ENCODE measurements at places on chromosomes 12 and 14.

GRCh38 chr12:47754126-47754525 lies 4.6 kb downstream of the RAPGEF3 start:
- peak overlapping the region; percentile 94 for H3K27ac ChIP-seq
- DNase-seq, result no peak
- H3K27me3 ChIP-seq, result no peaks in the 10 kb centered on the region
- H3K4me1 ChIP-seq, result peaks cover 32% of the 10 kb centered on the region
- peaks cover 27% of the 10 kb centered on the region for H3K36me3 ChIP-seq
- H3K4me3 ChIP-seq, result no peak overlapping the region

GRCh38 chr14:92990456-92991430 lies 67.8 kb downstream of the CHGA start:
- H3K27me3 ChIP-seq, result no peaks in the 10 kb centered on the region
- peaks cover 3% of the 10 kb centered on the region for H3K4me1 ChIP-seq
- DNase-seq, result no peak
- no peak overlapping the region for H3K27ac ChIP-seq
- H3K36me3 ChIP-seq, result no peaks in the 10 kb centered on the region
- no peak overlapping the region for H3K4me3 ChIP-seq

- DNase-seq, result no peak
- H3K27me3 ChIP-seq, result no peaks in the 10 kb centered on the region
- H3K36me3 ChIP-seq, result no peaks in the 10 kb centered on the region
- no peak overlapping the region for H3K27ac ChIP-seq
- H3K4me3 ChIP-seq, result no peak overlapping the region
Measured at GRCh38 chr12:105507311-105508038, 177.0 kb downstream of the C12orf75 start.

DNA sequence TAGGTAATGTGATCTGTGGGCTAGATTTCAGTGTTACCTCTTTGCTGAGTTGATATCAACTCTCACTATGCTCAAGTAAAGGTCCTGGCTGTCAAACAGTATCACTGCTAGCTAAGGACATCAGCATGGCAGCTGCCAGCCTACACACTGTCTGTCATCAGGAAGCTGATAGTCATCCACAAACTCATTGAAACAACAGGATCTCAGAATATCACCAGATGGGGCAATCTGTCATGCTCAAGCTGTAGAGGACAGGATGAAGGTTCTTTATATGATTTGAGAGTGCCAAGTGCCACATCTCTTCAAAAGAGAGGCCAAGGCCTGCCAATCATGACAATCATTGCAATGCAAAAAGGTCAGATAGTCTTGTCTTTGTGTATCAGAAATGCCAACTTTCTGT lies 811.5 kb upstream of the SEL1L start:
- no peak overlapping the region for H3K27ac ChIP-seq
- H3K4me1 ChIP-seq, result no peaks in the 10 kb centered on the region
- no peaks in the 10 kb centered on the region for H3K36me3 ChIP-seq
- no peaks in the 10 kb centered on the region for H3K27me3 ChIP-seq
- DNase-seq, result no peak
- no peak overlapping the region for H3K4me3 ChIP-seq

GRCh38 chr12:98062464-98063245 lies 452.7 kb upstream of the TMPO start:
- H3K27ac ChIP-seq, result no peak overlapping the region
- no peak overlapping the region for H3K4me3 ChIP-seq
- no peaks in the 10 kb centered on the region for H3K27me3 ChIP-seq
- no peak for DNase-seq
- H3K36me3 ChIP-seq, result no peaks in the 10 kb centered on the region
- no peaks in the 10 kb centered on the region for H3K4me1 ChIP-seq

- DNase-seq, result peak; percentile 36
- H3K27me3 ChIP-seq, result no peaks in the 10 kb centered on the region
- peaks cover 60% of the 10 kb centered on the region for H3K4me1 ChIP-seq
- H3K27ac ChIP-seq, result peak overlapping the region; percentile 88
Measured at GRCh38 chr14:61147831-61148549, 133.1 kb downstream of the TMEM30B start.

GRCh38 chr14:25111061-25111601 lies 61.2 kb upstream of the STXBP6 start:
- H3K27me3 ChIP-seq, result no peaks in the 10 kb centered on the region
- peak overlapping the region; percentile 42 for H3K27ac ChIP-seq
- no peak overlapping the region for H3K4me3 ChIP-seq
- H3K36me3 ChIP-seq, result no peaks in the 10 kb centered on the region
- DNase-seq, result peak; percentile 69
- no peaks in the 10 kb centered on the region for H3K4me1 ChIP-seq

- no peak for DNase-seq
- no peak overlapping the region for H3K4me3 ChIP-seq
- peaks cover 6% of the 10 kb centered on the region for H3K4me1 ChIP-seq
- no peaks in the 10 kb centered on the region for H3K36me3 ChIP-seq
- H3K27me3 ChIP-seq, result no peaks in the 10 kb centered on the region
Measured at GRCh38 chr12:14995583-14996425, 23.0 kb downstream of the PDE6H start.

- H3K27me3 ChIP-seq, result no peaks in the 10 kb centered on the region
- no peaks in the 10 kb centered on the region for H3K36me3 ChIP-seq
- H3K4me3 ChIP-seq, result no peak overlapping the region
- no peak for DNase-seq
- no peak overlapping the region for H3K27ac ChIP-seq
- H3K4me1 ChIP-seq, result no peaks in the 10 kb centered on the region
Measured at GRCh38 chr14:59936145-59936544, 16.2 kb downstream of the LRRC9 start.

GRCh38 chr12:78236264-78236663 lies 405.6 kb downstream of the NAV3 start:
- no peaks in the 10 kb centered on the region for H3K4me1 ChIP-seq
- no peak overlapping the region for H3K4me3 ChIP-seq
- H3K27ac ChIP-seq, result no peak overlapping the region

DNA sequence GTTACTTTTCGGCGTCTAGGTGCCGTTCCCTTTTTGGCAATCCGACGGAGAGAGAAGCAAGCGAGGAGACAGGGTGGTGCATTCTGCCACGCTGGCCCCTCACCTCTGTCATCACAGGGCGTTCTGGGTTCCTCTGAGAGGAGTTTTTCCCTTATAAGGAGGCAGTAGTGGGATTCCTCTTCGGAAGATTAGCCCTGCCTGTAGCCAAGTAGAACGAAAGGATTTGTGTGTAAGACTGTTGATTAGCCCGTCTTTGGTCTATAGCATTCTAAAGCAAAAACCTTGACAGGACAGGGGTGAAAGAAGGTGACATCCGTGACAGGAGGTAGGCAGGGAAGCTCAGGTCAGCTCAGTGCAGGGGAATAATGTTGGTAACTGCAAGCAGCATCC lies 9.1 kb upstream of the NEMF start:
- peak overlapping the region; percentile 99 for H3K27ac ChIP-seq
- peak overlapping the region; percentile 65 for H3K4me3 ChIP-seq
- H3K27me3 ChIP-seq, result no peaks in the 10 kb centered on the region
- H3K36me3 ChIP-seq, result no peaks in the 10 kb centered on the region
- peak; percentile 86 for DNase-seq
- peaks cover 2% of the 10 kb centered on the region for H3K4me1 ChIP-seq

DNA sequence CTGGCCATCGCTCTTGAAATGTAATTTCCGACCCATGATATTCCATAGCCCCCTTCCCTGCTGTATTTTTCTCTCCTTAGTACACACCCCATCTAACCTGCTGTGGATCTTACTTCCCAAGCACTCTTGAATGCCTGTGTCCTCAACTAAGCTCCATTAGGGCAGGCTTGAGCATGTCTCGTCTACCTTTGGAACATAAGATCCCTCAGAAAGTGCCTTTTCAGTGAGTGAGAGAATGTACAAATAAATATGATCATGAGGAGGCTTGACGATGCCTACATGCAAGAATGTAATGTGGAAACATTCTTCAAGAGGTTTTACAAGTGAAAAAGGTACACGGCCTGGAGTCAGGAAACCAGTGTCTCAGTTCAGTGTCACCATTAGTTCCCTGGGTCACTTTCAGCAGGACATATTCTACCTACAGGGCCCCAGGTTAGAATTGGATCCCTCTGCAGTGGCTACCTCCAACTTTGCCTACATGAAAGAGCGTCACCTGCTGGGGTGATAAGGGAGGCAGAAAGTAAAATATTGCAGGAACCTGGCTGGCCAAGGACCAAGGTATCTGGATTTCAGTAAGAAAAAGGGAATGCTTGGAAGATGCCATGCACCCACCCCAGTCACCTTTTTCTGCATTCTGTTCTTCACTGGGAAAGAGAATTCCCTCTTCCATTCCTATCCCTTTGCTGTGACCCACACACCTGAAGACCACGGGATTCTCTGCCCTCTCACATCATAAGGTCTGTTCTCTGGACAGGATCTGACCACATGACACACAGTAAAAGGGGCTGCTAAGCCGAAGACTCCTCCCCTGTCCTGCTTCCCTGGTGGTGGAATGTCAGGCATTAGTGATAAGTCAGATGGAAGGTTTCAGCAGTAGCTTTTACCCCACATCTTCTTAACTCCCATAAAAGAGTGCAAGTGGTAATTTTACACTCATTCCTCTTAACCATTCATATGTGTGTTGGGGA lies 24.6 kb upstream of the SERPINA1 start:
- H3K27me3 ChIP-seq, result no peaks in the 10 kb centered on the region
- no peak for DNase-seq
- no peak overlapping the region for H3K27ac ChIP-seq
- no peaks in the 10 kb centered on the region for H3K4me1 ChIP-seq

DNA sequence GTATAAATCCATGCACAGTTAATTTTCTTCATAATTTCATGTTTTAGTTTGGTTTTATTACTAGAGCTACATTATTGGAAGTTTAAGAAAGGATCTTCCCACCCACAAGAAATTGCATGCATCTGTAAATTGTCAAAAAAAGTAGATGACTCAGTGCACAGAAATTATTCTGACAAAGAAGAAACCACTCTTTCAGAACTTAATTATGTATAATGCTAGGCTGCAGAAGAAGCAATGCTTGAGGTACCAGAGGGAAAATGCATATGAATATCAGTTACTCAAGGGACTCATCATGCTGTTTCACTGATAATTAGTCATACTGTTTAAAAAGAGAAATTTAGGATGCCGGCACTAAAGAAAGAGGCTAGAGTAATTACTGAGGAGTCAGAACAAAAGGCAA lies 147.0 kb downstream of the SLC16A7 start:
- no peaks in the 10 kb centered on the region for H3K36me3 ChIP-seq
- no peak overlapping the region for H3K27ac ChIP-seq
- no peak overlapping the region for H3K4me3 ChIP-seq
- no peaks in the 10 kb centered on the region for H3K27me3 ChIP-seq
- no peaks in the 10 kb centered on the region for H3K4me1 ChIP-seq

DNA sequence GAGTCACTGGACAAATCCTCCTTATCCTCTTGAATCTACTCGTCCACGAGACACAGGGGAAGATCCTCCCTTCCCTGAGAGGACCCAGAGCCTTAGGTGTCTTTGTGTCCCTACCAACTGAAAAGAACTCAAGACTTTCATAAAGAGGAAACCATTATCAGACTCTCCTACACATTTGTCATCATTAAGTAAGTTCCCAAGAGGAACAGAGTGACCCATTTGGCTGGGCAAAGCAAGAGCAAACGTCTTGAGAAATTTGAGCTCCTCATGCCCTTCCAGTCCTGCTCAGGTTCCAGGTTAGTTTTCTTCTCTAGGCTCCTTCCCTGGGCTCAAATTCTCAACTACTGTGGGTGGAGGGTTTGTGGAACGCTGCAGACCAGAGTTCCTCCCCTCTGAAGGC lies 5.7 kb downstream of the MLF2 start:
- H3K27me3 ChIP-seq, result no peaks in the 10 kb centered on the region
- peaks cover 6% of the 10 kb centered on the region for H3K4me1 ChIP-seq
- H3K36me3 ChIP-seq, result peaks cover 45% of the 10 kb centered on the region

DNA sequence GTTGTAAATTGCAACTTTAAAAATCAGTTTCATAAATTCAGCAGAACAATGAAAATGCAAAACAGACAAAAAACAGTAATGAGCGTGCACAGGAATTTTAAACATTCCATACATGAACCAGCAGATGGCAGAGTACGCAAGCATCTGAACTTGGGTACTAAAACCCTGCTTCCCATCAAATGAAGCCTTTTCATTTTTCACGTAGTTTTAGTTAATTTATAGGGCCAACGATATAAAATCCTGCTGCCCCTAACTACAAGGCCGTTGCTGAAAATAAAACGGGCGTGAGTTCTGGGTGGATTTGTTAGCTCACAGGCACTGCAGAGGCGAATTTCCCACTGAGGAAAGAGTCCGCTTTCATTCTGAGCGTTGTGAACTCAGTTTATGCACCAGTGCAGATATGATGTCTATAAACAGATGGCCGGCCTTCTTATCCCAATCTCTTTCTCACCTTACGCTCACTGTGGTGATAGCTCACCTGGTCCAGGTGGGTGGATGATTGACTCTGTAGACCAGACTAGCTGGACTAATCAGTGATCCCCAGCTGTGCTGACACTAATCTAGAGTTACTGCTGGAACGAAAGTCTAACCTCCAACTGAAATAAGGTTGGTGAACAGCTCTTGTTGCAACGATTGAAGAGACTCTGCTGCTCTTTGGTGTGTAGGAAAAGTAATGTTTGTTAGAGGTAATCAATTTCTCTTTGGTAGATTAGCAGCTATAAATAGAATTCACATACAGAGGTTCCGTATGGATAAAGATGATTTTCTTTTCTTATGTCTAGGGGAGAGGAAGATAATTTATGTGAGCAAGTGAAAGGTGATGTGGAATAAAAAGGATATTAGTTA lies 89.2 kb downstream of the PDZRN4 start:
- H3K4me3 ChIP-seq, result no peak overlapping the region
- no peak for DNase-seq
- no peaks in the 10 kb centered on the region for H3K4me1 ChIP-seq

DNA sequence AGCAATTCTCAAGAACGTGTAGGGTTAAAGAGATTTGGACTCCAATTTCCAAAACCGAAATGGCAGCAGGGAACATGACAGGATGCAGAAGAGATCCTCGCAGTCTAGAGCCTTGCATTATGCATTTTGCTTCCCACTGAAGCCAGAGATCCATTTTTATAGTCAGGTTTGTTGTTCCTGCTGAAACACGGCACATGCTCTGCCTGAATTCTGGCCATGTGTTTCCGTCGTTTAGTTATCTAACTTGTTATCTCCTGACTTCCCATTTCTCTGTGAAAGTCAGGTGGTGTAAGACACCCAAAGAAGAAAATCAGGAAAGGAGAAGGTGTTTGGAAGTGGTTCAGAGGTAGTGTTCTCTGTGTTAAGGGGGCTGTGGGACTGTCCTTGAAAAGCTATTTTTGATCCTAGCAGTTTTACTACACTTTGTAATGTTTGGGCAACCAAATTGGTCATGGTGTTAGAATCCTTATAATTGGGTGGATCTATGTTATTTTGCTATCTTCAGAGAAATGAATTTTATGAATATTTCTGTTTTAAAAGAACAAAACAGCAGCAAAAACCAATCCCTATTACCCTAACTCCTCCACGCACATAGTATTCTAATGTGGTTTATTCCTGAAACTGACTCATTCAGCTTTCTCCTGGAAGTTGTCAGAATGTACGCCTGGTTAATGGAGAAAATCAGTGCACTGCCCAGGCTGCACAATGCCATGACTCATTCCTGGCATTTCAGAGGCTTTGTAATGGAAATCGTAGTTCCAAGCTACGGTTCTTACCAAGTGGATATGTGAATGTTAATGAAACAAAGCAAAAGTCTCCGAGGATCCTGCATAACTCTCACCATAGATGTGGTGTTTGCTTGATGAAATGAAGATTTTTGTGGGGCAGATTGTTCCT lies 110.1 kb downstream of the SAMD4A start:
- H3K4me3 ChIP-seq, result peak overlapping the region; percentile 38
- H3K4me1 ChIP-seq, result peaks cover 83% of the 10 kb centered on the region
- peak overlapping the region; percentile 87 for H3K27ac ChIP-seq
- DNase-seq, result peak; percentile 87
- H3K36me3 ChIP-seq, result no peaks in the 10 kb centered on the region

GRCh38 chr14:100391724-100392123 lies 68.6 kb downstream of the SLC25A47 start:
- H3K4me1 ChIP-seq, result no peaks in the 10 kb centered on the region
- H3K27ac ChIP-seq, result no peak overlapping the region
- DNase-seq, result no peak
- H3K36me3 ChIP-seq, result no peaks in the 10 kb centered on the region
- no peak overlapping the region for H3K4me3 ChIP-seq

All from ascending aorta (tissue), 2 donors.